Activated CD8-positive, alpha-beta T cell treated with anti-CD3 and anti-CD28 coated beads for 36 hours (primary cell): ENCODE measurements at places on chromosomes 6 and 20.
A peak's percentile ranks its signal among the peaks of the same experiment; 100 is the strongest.

DNA sequence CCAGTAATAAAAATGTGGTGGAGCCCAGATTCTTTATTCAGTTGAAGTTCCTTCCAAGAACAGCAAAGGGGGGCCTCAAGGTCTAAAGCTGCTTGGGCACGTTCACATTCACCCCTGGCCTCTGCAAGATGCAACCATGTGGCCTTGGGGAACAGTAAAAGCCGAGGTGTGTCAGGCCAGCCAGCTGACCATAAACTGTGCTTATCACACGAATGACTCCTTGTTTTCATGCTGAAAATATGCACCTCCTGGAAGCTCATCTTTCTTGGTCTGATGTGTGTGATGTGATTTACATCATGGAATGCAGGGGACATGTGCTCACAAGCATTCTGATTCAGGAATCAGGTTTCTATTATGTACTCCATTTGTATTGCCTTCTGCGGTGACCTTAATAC lies 211.6 kb upstream of the MARCKS start:
- no peak for DNase-seq

GRCh38 chr20:6848992-6849391 lies 81.5 kb downstream of the BMP2 start:
- no peak for DNase-seq

DNA sequence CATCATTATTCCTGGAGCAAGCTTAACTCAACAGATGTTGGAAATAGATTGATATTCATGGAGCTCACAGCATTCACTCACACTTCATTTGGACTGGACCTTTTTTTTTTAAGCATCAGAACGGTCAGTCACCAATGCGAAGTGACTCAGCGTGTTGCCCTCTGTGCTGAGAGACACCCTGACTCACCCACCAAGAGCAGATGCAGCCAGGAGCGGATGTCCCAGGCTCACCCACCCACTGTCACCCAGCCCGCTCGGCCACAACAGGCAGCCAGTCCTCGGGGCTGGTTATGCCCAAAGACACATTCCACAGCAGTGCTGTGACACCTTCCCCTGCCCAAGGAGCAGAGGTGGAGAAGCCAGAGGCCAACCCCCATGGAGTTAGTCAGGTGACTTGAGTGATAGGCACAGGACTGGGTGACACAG lies 15.7 kb downstream of the RNASET2 start:
- no peak for DNase-seq

GRCh38 chr6:6006006-6006427 lies 708 bp downstream of the NRN1 start:
- no peak for DNase-seq

DNA sequence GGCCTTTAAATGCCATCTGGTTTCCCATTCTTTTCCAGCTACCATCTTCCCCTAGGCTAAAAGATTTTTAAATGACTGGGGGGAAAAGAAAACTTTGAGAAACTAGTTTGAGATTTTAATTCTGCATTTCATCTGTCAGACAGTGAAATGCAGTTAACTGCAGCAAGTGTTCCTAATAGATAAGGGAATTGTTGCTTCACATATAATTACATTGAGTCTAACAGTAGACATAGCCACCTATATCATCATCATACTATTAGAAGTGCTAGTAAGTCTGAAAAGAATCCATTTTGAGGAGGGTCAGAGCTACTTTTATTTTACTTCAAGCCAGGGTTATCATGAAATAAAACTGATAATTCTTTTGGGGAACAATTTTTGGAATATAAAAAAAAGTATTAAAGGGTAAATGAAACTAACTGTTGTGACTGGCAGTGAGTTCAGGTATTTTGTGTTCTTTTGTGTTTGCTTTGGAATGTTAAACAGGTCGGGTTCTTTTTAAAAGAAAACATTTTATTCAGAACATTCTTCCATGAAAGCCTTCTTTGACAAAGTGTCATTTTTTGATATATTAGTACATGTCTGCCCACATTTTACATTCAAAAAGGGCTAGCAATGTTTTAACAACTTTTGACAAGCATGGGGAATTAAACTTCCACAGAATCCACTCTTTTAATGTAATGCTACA lies 170.1 kb downstream of the HS3ST5 start:
- DNase-seq: no peak

DNA sequence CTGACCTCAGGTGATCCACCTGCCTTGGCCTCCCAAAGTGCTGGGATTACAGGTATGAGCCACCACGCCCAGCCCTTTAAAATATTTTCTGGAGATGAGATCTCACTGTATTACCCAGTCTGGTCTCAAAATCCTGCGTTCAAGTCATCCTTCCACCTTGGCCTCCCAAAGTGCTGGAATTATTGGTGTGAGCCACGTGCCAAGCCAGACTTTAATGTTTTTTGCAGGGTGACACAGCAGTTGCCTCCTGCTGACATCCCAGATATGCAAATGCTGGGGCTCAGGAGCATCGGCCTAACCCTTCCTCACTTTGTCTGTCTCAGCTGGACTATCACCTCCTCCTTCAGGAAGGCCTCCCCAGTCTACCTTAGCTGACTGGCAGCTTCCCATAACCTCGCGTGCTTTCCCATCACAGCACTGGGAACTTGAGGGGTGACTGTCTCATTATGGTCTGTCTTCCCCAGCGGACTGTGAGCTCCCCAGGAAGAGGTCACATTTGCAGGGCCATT lies 14.3 kb upstream of the ID1 start:
- no peak for DNase-seq

DNA sequence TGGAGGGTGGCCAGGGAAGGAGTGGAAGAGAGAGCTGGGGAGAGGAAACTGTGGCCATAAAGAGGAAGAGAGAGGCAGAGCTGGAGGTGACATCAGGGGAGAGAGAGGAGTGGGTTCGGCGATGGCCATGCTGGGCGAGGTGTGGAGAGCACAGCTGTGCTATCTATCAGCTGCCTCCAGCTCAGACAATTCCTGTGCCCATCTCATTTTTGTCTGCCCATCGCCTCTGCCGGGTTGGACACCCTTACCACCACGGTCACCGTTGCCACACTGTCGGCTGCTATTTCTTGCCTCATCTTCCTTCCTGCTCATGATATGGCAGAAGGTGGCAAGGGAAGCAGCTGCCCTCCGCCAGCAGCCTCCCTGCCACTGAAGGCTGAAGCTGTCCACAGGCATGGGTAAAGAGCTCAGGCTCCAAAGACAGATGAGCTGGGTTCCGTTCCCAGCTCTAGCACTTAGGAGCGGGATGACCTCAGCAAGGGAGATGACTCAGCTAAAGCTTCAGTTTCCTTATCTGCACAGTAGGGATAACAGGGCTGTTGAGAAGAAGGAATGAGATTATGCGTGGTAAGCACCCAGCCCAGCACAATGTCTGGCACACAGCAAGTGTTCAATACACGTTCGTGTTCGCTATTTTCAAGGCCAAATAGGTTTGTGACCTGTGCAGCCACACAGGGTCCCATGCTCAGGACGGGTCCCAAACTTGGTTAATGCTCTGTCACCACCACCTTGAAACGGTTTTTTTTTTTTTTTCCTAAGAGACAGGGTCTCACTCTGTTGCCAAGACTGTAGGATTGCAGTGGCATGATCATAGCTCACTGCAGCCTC lies 21.9 kb upstream of the TAF8 start:
- DNase-seq: no peak

- no peak for DNase-seq
Observed at GRCh38 chr6:20850686-20851416, 316.6 kb downstream of the CDKAL1 start.

DNA sequence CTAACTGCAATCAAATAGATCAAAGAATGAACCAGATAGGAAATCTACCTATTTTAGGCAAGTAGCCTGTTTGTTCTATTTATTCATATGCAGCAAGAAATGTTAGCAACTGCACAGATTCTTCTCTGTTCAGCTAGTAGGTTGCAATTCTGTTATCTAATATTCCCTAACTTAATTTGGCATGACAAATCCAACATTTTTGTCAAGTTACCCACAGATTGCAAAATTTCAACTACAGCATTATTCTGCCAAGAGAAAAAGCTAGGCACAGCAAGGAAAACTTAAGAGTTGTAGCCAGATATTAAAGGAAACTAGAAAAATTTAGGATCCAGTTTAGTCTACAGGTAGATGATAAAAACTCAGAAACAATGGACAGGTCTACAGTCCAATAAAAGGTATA lies 104.4 kb upstream of the SYNCRIP start:
- no peak for DNase-seq

DNA sequence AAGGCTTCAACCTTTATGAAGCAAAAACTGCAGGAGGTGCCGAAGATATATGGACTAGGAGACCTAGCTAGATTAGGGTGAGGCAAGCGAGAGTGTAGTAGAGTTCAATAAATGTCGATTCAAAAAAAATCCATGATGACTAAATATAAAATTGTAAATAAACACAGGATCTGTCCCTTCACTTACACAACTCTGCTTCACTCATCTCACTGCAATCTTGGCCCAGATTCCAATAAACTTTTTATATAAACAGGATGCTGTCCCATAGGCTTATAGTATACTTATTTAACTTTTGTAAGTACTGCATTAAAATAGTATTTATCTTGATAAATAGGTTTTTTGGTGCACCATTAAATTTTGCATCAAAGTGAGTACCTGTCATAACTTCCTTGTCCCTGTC lies 648.4 kb upstream of the NRSN1 start:
- DNase-seq: no peak

DNA sequence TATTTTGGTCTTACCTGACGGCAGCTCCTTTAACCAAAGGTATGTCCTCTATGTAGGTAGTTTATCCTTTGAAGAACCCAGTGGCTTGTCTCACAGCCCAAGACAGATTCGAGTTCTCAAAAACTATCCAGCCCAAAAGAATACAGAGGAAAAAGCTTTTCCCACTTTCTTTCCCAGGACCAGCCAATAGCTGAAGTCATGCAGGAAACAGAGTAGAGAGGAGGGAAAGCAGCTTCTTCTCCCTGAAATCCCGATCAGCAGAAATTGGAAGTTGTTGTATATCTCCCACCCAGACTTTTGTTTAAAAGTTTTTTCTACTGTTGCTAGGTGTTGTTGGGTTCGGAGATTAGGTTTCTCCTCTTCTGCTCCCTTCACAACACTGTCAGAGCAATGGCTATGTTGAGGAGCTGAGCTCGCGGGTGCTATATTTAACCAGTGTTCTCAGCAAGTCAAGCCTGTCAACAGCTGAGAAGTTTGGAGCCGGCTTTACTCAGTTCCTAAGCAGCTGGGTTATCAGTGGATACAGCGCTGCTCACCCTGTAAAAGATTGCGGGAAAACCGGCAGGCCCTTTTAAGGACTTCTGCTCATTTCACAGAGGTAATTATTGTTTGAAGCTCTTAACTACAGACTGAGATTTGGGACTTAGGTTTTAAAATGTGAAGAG lies at the start of gene FILIP1:
Gene FILIP1 (minus strand): TSS at position 401 of the 665 bp plus-strand sequence. CDS start 78,828 bp downstream, outside the sequence.
- no peak for DNase-seq

DNA sequence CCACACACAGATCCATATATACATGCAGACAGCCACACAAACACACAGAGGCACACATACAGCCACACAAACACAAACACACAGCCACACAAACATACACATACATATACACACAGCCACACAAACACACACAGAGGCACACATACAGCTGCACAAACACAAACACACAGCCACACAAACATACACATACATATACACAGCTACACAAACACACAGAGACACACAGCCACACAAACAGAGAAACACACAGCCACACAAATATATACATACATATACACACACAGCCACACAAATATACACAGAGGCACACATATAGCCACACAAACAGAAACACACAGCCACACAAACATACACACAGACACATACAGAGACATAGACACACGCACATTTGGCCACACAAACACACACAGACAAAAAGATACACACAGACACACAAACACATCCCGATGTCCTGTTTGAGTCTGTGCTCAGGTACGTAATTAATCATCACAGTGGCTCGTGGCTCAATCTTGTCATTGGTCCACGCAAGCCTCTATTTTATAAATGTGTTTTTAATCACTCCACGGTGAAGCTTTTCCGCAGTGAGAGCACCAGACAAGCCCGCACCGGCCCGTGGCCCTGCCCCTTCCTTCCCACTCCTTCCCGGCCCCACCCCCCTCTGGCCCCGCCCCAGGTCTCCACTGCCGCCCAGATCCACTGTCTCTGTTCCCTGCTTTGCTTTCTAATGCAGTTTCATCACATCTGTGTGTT lies 135.3 kb downstream of the CDH4 start:
- DNase-seq: peak; percentile 4

DNA sequence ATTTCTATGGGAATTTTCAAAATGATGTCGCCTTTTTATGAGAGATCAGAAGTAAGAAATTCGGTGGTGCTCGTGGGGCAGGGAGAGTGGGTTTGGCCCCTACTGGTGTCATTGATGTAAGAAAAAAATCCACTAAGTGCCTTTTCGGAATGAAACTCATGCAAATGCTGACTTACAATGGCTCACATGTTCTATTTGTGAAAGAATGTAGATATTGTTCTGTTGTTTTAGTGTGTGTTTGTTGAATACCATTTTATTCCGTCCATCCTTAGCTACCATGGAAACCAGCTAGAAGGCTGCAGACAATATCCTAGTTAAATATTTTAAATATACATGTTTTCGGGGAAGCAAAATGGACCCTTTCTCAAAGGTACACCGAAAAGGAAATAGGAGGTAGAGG lies 304.9 kb downstream of the TAF4 start:
- no peak for DNase-seq
